ENCODE measurements at places on chromosomes 13 and 19.
A peak's percentile ranks its signal among the peaks of the same experiment; 100 is the strongest.

- DNase-seq: no peak
Measured at GRCh38 chr13:43390619-43391018, 367.2 kb downstream of the DNAJC15 start.

DNA sequence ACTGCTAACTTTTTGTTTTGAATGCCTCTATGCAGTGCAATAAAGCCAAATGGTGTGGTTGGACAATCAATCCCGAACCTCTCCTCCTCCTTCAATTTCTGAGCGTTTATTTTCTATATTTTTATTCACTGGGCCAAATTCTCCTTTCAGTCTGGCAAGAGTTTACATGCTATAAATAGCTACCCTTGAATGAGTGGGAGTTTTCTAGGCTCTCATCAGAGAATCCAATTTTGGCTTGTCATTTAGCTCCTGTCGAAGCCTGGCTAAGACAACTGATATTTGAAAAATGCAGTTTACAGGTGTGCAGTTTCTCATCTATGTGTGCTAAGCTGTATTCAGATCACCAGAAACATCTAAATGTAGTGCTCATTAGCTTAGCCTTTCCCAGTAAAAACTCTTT lies 61.8 kb downstream of the OLFM4 start:
- DNase-seq: no peak

DNA sequence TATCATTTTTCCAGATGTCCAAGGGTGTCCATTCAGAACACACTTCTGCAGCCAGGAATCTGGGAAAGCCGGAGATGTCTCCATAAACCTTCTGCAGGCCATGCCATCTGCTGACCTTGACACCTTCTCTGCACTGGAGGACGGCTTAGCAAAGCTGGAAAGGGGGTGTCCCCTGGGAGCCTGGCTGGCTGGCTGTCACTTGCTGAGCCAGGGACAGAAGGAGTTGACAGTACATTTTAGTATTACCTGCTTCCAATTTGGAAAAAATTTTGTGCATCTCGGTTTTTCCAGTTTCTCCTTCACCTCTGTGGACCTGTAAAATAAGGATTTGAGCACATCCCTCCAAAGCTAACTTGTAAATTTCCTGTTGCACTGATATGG lies 8.1 kb upstream of the CHST8 start:
- DNase-seq: no peak

DNA sequence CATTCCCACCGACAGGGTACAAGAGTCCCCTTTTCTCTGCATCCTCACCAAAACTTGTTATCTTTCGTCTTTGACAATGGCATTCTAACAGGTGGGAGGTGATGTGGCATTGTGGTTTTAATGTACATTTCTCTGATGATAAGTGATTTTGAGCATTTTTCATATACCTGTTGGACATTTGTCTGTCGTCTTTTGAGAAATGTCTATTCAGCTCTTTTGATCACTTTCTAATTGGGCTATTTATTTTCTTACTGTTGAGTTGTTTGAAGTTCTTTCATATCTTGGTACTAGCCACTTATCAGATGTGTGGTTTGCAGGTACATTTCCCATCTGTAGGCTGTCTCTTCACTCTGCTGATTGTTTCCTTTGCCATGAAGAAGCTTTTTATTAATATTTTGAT lies 219.0 kb upstream of the SOX1 start:
- DNase-seq: no peak

DNA sequence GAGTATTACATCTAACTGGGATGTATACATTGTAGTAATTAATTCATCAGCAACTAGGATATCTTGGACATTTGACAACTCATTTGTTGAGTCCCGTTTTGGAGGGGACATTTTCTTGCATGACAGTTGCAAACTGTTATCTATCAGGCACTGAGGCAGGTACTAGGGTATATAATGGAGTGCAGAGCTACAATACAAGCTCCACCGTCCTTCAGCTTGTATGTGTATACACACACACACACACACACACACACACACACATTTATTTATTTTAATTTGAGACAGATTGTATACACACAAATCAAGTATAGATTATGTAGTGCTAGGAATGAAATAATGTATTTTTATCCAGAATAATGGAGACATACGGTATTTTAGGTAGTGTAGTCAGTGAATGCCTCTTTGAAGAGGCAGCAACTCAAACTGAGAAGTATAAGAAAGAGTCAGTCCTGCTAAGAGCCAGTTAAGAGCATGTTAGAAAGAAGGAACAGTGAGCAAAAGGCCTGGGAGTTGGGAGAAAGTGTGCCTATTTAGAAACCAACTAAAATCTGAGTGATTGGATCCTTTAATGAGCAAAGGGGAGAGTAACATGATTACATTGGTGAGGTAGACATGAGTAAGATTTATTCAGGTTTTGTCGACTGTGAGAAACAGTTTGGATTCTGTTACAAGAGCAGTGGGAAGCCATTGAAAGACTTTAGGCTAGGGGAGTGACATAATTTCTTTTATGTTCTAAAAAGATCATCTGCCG lies 74.5 kb downstream of the NBEA start:
- no peak for DNase-seq

- peak; percentile 53 for DNase-seq
Measured at GRCh38 chr13:37168151-37168550, 62.7 kb upstream of the CSNK1A1L start.

- no peak for DNase-seq
Measured at GRCh38 chr13:81713201-81713600, 1372.3 kb upstream of the SPRY2 start.

GRCh38 chr19:17846146-17846545 lies 1.6 kb downstream of the JAK3 start:
- no peak for DNase-seq

- no peak for DNase-seq
Measured at GRCh38 chr13:20717581-20718542, 14.4 kb downstream of the IL17D start.

DNA sequence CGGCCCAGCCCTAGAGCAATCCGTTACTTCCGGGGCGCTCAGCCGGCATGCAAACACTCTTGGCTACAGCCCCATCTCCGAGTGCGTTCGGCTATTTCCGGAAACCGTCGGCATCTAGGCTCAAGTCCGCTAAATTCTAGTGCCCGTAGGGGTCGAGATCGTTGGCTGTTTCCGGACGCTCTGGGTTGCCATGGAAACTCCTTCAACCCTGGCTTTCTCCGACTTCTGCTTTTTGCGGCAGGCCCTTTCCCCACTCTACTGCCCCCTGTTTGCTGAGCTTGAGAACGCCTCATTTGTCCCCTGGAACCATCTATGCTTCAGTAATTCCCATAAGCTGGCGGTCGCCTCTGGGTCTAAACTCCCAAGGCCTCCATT lies 534 bp upstream of the PIK3R2 start:
- peak; percentile 99 for DNase-seq

- DNase-seq: no peak
Measured at GRCh38 chr13:44906230-44906629, 83.0 kb downstream of the NUFIP1 start.

DNA sequence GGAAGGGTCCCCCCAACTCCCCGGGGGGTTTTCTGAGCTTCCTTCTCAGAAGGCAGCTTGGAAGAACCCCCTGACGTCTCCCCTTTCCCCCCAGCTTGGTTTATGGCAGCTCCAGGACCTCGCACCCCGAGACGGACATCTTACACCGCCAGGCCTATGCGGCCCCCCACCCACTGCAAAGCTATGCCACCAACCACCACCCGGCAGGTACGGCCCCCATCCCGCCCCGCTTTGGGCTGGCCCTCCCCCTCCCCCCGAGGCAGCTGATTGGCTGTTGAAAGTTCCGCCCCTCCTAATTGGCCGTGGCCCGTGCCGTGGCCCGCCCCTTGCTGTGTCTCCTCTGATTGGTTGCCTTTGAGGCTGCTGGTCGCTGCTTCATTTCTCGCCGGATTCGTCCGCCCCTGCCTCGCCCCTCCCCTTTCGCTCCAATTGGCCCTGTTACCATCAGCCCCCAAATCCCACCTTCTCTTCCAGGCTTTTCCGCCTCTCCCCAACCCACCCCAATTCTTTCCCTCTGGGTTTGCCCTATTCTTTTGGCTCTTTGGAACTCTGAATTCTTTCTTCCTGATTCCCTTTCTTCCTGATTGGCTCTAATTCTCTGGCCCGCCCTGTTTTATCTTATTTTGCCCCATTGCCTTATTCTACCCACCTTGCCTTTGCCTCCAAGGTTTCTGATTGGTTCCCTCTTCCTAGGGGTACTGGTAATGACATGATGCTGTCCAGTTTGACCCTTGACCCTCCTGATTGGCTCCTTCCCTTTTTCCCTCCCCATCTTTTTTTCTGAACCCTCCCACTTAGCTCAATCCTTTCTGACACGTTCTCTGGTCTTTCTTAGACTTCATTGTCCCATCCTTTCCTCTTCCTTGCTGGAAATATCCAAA lies 2.5 kb downstream of the PRR12 start:
- DNase-seq: peak; percentile 95

DNA sequence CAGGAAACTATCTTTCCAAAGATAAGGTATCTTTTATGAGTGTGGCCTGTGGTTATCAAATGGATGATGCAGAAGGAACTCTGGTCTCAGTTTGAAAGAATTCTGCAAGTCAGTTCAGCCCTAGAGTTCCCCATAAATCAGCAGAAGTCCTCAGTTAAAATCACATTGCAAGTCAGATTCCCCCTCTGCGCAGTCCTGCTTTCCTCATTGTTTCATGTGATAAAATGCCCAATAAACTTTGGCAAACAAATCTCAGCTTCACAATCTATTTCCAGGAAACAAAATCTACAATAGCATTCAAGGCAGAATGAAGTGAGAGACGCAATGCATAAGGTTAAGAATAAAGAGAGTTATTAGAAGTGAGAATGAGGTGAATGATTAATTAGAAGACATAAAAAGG lies 216.3 kb upstream of the KLHL1 start:
- no peak for DNase-seq

DNA sequence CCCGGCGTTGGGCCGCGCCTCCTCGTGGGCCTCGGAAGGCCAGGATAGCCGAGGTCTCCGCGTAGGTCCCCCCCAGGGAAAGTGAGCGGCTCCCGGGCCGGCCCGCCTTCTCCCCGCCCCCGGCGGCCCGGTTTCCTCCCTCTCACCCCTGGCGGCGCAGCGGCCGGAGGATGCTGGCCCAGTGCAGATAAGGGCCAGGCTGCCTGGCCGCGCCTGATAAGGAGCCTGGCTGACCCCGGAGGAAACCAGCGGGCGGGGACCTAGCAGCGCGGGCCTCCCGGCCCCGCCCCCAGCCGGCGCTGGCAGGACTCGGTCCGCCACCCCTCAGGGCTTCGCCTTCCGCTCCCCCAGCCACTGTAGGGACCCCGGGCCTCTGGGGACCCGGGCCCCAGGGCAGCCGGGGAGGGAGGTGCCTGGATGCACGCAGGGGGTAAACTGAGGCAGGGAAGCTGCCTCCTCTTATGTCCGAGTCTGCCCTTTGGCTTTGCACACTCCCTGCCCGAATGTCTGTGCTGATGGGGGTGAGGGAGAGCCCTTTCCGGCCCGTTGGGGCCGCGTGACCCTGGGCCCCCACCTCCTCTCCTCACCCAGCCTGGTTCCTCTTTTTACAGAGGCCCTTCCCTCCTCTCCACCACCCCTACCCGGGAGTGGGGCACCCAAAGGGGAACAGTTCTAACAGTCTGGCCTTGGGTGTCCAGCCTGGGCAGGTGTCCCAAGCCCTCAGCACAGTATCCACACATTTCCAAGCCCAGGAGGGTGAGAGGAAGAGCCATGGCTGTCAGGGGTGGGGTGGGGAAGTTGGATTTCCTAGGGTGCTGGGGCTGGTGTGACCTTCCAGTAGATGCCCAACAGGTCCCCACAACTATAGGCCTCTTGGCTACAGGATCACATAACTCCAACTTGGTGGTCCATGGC lies at the start of gene LYL1:
Gene LYL1 (minus strand): TSS at position 193 of the 915 bp plus-strand sequence. CDS start 1,687 bp downstream, outside the sequence.
- no peak for DNase-seq

GRCh38 chr19:54133312-54133956 lies 4.1 kb upstream of the CNOT3 start:
- no peak for DNase-seq

GRCh38 chr19:55418185-55418584 lies 10.6 kb upstream of the UBE2S start:
- DNase-seq: peak; percentile 92

GRCh38 chr13:32581177-32581786 lies 5.0 kb upstream of the PDS5B start:
- peak; percentile 67 for DNase-seq

DNA sequence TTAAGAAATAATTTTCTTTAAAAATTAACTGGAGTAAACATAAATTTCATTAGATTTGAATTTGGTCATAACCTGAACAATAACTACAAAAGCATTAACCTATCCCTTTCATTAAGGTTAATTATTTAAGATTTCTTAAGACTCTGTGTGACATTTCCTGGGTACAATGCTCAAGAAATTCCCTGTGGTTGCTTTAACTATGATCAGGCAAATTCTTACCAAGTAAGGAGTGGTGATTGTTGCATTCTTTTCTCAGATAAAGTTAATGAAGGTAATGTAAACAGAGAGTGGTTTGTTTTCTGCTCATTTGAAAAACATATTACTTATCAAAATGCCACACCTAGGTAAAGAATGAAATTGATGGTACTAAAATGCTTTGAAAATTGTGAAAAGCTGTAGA lies 114.8 kb upstream of the MIR17HG start:
- no peak for DNase-seq

DNA sequence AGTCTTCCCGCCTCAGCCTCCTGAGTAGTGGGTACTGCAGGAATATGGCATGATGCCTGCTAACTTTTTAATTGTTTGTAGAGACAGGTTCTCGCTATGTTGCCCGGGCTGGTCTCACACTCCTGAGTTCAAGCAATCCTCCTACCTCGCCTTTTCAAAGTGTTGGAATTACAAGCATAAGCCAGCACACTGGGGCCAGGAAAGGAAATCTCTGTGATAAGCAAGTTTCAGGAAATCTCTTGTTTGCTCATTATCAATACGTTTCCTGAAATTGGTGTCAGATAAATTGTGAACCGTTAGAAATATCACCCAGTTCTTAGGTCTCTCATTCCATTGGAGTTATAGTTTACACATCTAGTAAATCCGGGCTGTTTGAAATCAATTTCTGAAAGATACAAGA lies 14.2 kb downstream of the WBP4 start:
- DNase-seq: no peak

GRCh38 chr19:43305642-43306041 lies 36.3 kb upstream of the PSG9 start:
- DNase-seq: no peak

DNA sequence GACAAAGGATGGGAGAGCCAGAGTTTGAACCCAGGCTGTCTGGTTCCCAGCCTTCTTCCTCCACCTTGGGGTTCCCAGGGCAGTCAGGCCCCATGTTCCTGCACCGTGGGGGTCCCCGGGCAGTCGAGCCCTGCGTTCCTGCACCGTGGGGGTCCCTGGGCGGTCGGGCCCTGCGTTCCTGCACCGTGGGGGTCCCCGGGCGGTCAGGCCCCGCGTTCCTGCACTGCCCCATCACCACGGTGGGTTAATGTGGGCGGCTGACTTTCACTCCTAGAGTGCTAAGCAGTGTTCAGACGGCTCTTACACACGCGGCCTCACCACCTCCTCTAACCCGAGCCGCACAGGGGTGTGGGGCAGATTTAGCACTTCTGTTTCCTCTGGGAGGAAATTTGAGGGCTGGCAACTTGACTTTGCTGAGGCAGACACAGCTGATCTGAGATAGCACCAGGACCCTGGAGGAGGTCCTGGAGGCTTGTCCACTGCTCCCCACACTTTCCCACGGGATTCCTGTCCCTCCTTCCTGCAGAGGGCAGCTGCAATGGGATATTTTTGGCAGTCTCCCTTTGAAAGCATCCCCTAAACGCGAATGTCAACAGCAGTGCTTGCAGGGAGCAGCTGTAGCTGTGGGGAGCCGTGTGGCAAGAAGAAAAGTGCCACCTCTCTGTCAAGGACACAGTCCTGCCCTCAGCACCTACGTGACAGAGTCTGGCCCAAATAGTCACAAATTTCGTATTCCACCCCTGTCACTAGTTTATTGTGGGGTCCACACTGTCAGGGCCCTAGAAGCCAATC lies 239.4 kb downstream of the TEX29 start:
- DNase-seq: no peak

Data from choroid plexus epithelial cell (primary cell).